SJSA1 (cell line): ENCODE measurements at places on chromosomes 7 and 10. TPM values are rescaled to one million over a fixed set of nuclear protein-coding genes. Genes with fewer than 3 reads are reported as not detected.

Gene STEAP1B
- total RNA-seq: 1.6 and 1.7 TPM in 2 replicates

Gene LZTS2
- 70.0 and 72.8 TPM in 2 replicates for total RNA-seq

Gene PON1
- total RNA-seq: not detected in 2 replicates

Gene GPAM
- total RNA-seq: 13.8 and 17.1 TPM in 2 replicates

Gene TEX36
- total RNA-seq: not detected in 2 replicates

Gene SPDYE2B
- not detected in 2 replicates for total RNA-seq

GRCh38 chr7:27240015-27240731 is 2.4 kb upstream of the EVX1 start:
- DNase-seq: no peak

DNA sequence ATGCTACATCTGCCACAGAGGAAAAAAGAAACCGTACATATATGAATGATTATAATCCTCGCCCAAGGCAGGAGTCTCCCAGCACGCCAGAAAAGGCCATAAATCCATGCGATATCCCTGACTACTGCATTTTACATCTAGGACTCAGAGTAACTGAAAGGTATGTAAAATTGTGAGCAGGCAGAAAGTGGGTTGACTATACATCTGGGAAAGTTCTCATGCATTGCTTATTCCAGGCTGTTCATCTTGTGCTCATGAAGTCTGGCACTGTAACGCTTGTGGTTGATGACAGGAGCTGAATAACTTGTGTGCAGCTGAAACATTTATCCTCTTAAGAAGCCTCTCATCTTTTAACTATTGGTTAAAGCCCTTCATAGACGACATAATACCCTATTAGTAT is 193.4 kb upstream of the STEAP4 start:
- DNase-seq: no peak

DNA sequence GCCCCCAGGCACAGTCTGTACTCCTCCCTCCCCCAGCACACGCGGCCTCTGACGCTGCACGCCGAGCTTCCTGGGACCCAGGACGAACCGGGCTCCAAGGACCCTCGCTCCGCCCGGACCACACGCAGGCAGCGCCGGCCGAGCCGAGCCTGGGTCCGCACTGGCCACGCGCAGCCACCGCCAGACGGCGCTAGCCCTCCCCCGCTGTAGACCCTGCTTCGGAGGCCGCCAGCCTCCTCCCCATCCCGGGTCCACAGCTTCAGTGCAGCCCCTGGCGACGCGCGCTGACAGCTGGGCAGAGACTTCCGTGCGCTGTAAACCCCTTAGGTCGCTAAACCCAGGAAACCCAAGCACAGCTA is 936 bp upstream of the TCERG1L start:
- no peak for DNase-seq

DNA sequence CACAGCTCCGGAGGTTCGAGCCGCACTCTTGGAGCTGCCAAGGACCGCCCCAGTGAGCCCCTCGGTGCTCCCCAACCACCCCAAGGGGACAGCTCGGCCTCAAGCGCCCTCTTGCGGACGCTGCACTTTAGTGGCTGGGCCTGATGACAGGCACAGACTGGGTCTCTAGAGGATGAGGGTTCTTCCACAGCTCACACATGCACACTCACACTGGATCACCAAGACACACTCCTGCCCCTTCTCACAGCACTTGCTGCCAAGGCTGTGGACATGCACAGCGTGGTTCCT is 2.1 kb downstream of the RET start:
- no peak for DNase-seq

GRCh38 chr7:42639930-42640329 is 271.9 kb downstream of the C7orf25 start:
- no peak for DNase-seq

DNA sequence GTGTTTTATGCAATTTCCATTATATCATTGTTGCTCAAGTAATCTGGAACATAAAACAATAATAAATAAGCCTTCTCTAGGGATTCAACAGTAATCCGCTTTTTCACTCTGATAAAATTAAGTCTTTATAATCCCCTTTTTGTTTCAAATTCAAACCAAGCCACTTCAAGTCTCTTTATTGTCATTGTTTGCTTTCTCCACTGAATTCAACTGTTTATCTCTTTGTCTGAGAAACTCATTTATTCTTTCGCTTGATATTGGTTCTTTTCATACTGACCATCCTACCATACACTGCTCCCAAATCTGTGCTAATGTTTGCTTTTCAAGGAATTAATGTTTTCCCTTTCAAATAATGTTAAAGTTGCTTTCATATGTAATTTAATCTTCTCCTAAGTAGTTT is 550.4 kb upstream of the PCDH15 start:
- no peak for DNase-seq

GRCh38 chr7:41305001-41305400 is 397.9 kb downstream of the INHBA start:
- no peak for DNase-seq

- peak; percentile 93 for DNase-seq
Measured at GRCh38 chr10:113958631-113959382, 84.9 kb upstream of the ADRB1 start.

GRCh38 chr7:70886547-70886946 is 245.4 kb upstream of the GALNT17 start:
- no peak for DNase-seq

DNA sequence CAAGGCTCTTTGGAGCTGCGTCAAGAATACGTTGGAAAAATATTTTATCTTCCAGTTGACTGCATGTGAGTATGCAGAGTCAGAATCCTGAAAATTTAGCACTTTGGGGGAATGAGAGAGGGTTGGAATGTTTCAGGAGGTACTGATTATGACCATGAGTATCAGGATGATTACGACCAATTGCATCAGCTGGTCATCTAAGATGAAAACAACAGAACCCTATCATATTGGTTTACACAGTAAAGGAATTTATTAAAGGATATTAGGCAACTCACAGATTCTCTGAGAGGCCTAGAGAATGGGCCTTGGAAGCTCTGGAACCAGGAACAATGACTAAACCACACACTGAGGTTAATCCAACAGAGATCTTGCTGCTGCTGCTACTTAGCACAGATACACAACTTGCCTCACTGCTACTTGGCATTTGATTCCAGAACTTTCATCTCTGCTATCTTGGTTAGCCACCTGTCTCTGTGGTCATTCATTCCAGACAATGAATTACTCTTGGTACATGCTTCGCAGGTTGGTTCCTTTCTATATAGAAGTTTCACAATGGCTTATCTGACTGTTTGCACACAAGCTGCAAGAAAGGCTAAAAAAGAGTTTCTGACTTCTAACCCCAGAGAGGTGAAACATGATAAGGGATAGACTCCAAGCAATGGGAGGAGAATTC is 68.0 kb upstream of the CTTNBP2 start:
- DNase-seq: no peak

DNA sequence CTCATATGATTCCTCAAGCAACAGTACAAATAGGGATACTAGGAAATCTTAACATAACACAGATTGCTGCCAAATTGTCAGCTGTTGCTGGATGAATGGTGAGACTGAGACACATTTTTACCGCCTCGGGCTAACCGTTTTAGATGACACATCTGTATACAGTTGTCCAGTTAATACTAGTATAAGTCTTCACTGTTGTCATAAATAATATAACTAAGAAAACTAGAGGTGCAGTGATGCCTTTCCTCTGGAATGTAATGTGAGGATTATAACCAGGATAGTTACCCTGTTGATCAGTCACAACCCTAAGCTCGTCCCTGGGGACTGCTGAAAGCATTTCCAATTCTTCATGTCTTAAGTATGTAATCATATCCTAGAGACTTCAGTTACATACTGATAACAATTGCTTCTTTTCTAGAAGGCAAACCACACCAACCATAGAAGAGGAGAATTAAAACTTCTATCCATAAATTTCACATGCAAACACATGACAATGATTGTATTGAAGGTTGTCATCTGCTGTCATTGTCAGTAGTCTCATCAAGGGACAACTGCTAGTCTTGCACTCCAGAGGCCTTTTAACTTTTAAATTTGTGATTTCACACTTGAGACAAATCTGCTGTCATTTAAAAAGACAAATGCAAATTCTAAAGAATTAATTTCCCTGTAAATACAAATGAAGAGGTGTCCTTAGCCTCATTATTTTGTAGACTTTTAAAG is 100.4 kb upstream of the SEMA3D start:
- DNase-seq: no peak

DNA sequence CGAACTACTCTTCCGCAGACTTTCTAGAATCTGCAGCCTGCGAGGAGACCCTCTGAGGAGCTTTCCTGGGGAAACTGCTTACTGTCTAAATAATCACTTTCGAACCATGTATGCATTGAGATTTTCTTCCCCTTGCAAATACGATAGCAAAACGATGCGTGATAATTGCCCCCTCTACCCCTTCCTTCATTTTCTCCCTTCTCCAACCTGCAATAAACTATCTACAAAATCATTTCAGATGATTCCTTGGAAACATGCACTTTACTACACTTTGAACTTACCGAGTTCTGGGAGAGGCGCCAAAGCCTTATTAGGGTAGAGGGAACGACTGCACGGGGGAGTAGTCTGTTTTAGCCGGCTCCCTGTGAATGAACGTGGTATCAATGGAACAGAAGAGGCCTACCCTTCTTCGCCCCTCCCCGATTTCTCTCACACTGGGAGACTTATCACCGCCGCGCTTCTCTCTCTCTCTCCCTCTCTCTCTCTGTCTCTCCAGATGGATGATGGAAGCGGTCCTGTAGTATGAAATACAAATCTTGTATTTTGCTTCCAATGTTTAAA is at the start of gene FGFBP3:
Gene FGFBP3, minus strand, starts transcription at position 370 of the 561 bp plus-strand sequence. CDS start 517 bp downstream, outside the sequence.
- DNase-seq: no peak

DNA sequence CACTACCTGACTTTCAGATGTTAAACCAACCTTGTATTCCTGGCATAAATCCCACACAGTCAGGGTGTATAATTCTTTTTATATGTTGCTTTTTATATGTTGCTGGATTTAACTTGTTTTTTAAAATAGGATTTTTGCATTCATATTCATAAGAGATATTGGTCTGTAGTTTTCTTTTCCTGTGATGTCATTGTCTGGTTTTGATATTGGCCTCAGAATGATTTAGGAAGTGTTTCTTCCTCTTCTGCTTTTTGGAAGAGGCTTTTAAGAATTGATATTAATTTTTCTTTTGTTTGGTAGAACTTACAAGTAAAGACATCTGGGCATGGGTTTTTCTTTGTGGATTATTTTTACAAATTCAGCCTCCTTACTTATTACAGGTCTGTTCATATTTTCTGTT is 93.1 kb downstream of the CARD11 start:
- DNase-seq: no peak

- DNase-seq: peak; percentile 71
Measured at GRCh38 chr10:30433306-30433729, 666 bp upstream of the MAP3K8 start.

DNA sequence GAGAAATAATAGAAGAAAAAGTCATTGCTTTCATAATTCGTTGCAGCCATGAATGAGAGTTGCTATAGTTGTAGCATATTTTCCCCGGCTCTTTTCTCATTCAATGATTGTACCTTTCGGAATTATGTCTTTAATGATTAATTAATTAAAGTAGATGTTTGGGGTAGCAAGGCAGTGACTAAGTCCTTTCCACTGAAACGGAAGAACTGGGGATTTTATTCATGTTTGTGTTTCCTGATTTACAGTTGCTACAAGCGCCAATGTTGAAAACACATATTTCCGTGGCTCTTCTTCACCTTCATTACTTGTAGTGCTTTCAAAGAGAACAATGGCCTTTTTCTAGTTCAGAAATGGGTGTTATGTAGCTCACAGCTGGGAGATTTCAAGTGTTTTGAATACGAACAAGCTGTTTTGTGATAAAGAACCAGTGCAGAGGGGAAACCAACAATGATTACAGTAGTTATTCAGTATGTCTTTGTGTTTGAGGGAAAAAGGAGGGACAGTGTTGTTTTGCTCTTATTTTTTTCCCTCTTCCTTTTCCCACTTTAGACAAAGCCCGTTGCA is 153.5 kb downstream of the NSUN6 start:
- no peak for DNase-seq

- DNase-seq: no peak
Measured at GRCh38 chr7:14286036-14286435, 296.6 kb upstream of the ETV1 start.

DNA sequence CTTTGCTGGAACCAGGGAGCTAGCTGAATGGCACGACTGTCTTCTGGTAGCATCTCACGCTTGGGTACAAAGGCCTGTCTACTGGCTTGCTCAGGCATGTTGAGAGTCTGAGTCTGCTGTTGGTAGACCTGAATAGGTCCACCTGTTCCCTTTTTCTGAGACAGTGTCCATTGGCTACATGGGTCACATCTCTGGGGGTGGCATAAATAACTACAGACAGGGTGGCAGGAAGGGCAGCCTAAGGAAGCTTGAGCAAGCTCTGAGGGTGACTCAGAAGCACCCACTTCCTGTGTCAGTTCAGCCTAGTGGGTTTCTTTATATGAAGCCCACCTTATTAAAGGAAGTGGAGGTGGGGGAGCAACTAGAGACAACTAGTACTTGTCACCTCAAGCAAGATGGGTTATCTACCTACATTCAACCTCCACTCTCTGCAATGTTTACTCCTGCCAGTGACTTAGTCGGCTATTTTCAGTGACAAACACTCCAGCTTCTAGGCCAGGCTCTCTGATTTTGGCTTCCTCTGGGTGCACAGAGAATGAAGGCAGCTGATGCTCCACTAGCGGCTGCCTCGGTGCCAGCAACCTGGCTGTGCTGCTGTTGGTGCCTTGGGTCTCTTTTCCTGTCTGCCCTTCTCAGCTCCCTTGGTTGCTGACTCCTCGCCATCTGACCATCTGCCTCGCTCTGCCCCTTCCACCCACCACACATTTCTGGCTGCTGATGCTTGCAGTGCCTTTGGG is 5.7 kb upstream of the ZYX start:
- DNase-seq: no peak

DNA sequence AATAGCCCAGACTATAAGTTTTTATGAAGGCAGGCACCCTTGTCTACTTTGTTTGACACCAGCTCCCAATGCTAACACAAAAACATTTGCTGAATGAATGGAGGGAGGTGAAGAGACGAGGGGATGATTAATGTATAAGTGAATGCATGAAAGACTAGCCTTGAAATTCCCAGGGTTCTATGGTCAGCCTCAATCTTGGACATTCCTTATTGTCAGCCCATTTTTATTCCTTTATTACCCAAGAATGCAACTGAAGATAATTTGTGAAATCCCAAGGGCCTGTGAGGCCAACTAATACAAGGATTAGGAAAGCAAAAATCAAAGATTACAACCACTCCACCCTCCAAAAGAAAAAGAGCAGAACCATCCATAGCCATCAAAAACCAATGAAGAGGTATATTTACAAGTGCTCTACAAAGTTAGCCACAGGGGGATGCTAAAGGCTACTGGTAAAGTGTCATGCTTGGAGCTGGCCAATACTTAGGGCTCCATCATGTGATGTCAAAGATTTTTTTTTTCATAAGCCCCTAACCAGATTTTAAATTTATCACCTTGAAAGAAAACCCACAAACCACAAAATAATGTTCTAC is 40.0 kb upstream of the ASAH2 start:
- DNase-seq: no peak

DNA sequence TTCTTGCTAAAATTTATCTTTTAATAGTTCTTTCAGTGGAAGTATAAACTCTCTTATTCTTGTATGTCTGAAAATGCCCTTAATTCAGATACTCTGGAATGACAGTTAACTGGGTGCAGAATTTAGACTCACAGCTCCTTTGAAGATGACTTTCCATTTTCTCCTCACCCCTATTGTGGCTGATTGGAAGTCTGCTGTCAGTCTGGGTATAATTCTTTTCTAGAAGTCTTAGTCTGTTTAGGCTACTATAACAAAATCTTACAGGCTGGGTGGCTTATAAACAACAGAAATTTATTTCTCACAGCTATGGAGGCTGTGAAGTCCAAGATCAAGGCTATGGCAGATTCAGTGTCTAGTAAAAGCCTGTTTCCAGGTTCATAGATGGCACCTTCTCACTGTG is 145.2 kb upstream of the GDF10 start:
- no peak for DNase-seq

GRCh38 chr10:97714401-97715258 is 1.1 kb downstream of the MARVELD1 start:
- DNase-seq: peak; percentile 77

- no peak for DNase-seq
Measured at GRCh38 chr10:73937333-73938043, 26.6 kb downstream of the PLAU start.
